ENCODE measurements at places on chromosomes 13 and 19.

- no peak for DNase-seq
Observed at GRCh38 chr19:49436381-49437017, 4.8 kb downstream of the SLC17A7 start.

DNA sequence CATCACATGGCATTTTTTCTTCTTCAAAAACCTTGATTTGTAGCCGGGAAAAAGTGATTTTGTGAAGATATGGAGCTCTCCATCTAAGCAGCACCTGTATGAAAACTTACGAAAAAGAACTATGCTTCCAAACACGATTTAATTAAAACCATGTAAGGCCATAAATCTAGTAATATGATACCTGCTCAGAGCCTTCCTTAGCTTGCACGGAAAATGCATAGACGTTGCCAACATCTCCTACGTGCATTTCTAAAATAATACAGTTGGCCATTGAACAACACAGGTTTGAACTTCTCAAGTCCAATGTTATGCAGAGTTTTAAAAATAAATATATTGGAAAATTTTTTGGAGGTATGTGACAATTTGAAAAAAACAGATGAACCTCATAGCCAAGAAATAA, 59.1 kb upstream of the RNF113B start:
- DNase-seq, result no peak

DNA sequence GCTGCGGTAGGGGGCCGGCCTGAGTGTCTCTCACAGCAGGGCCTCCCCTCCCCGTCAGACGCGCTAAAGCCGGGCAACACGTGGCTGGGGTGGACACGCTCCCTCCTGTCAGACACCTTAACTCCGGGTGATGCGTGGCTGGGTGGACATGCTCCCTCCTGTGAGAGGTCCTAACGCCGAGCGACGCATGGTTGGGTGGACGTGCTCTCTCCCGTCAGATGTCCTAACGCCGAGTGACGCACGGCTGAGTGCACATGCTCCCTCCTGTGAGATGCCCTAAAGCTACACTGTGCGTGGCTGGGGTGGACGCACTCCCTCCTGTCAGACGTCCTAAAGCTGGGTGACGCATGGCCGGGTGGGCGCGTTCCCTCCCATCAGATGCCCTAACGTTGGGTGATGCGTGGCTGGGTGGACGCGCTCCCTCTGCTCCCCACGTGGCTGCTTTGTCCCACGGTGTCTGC, 126.1 kb upstream of the MCF2L start:
- no peak for DNase-seq

DNA sequence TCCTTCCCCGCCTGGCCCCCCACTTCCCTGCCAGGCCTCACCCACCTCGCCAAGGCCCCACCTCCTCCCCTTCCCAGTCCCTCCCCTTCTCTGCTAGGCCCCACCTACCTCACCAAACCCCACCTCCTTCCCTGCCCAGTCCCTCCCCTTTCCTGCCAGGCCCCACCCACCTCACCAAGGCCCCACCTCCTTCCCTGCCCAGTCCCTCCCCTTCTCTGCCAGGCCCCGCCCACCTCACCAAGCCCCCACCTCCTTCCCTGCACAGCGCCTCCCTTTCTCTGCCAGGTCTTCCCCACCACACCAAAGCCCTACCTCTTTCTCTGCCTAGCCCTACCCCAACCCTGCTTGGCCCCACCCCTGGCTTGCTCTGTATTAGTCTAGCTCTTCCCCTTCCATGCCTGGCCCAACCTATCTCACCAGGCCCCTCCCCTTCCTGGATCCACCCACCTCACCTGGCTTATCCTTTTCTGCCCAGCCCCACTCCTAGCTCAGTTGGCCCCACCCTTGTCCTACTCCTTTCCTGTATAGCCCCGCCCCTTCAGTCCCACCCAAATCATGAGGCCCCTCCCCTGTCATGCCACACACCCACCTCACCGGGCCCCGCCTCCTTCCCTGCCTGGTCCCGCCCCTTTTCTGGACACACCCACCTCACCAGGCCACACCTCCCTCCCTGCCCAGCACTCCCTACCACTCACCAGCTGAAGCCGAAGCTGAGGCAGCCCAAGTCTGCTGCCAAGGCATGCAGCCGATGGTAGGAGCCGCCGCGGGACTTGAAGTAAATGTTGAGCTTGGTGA, 16.2 kb downstream of the CERS1 start:
- DNase-seq, result no peak

GRCh38 chr19:41872384-41872774, 4.7 kb upstream of the CD79A start:
- no peak for DNase-seq

- no peak for DNase-seq
Observed at GRCh38 chr19:20840371-20840770, 64.3 kb downstream of the ZNF66 start.

DNA sequence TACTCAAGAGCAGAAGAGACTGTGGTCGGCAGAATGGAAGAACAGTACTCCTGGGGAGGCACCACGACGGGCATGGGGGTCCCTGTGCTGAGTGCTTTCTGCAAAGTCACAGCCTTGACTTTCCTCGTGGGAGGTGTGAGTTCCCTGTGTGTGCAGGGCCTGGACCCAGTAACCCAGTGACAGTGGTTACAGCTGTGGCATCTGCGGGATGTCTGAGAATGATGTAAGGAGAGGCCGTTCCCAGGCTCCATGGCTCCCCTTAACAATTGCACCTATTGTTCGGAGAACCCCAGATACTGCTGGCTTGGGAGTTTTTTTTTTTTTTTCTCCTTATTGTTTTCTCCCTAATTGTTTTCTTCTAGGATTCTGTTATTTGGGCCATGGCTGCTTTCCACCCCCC, 5.1 kb upstream of the NANOS2 start:
- no peak for DNase-seq

DNA sequence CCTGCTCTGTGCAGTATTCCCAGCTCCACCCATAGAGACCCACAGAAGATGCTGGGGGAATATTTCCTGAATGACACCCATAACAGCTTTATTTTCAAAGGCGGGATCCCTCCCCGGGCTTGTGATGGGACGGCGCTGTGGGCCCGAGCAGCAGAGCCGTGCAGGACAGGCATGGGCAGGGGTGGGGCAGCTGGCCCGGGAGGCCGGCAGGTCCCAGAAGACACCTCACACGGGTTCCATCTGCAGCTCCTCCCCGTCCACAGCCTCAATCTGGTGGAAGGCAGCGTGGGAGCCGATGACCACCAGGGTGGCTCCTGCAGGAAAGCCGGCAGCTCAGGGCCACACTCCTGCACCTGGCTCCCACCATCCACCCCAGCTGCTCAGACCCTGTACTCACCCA, 2.5 kb downstream of the RABAC1 start:
- DNase-seq, result no peak

GRCh38 chr13:104773775-104774174, 1707.6 kb upstream of the SLC10A2 start:
- no peak for DNase-seq

DNA sequence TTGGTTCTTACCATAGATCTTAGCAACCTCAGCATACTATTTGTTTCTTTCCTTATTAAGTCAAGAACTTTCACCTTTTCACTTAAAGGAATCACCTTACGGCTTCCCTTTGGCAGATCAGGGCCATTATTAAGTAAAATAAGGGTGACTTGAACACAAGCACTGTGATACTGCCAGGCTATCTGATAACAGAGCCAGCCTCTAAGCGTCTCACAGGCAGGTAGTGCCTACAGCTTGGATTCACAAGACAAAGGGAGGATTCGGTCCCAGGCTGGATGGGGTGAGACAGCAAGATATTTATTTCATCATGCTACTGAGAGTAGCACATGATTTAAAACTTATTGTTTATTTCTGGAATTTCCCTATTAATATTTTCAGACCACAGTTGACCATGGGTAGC, 218.6 kb downstream of the FOXO1 start:
- DNase-seq, result no peak

GRCh38 chr13:27839809-27840467, 47.7 kb downstream of the GSX1 start:
- no peak for DNase-seq

- DNase-seq, result no peak
Observed at GRCh38 chr13:59702269-59702668, 461.5 kb downstream of the DIAPH3 start.

DNA sequence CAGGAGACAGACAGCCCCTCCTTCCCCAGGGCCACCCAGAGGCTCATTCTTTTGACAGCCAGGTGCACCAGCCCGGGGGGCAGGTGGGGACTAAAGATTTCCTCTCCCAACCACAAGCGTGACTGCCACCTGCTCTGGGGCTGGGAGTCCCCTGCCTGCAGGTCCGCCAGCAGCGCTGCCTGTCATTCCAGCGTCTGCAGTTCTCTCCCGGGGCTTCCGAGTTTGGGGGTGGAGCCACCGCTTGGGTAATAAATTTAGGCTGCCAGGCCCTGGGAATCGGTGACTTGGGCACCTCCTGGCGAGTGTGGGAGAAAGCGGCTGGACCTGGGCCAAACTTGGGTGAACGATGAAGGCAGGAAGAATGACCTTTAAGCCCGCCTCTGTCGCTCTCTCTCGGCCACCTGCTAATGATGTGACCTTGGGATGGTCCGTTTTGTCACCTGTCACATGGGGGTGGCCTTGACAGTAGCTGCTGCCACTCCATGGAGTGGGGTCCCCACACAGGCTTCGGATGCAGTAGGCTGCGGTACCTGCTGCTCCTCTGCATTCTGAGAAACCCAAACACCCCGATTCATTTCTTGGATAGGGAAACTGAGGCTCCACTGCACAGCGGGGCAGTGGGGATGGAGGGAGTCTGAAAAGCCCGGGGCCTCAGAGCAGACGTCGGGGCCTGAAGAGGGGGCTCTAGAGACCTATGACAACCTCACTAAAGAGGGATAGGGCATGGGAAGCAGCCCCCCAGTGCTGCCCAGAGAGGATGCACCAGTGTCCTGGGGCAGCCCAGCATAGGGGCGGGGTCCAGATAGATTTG, 12.8 kb downstream of the FUT6 start:
- no peak for DNase-seq

GRCh38 chr13:81773263-81773662, 1432.3 kb upstream of the SPRY2 start:
- DNase-seq, result no peak

- DNase-seq, result no peak
Observed at GRCh38 chr13:52010890-52011631, at the start of gene ATP7B. Gene ATP7B (minus strand): TSS chr13:52011450. CDS start chr13:52011337, 113 bp downstream.

- DNase-seq, result no peak
Observed at GRCh38 chr19:15666883-15667282, 6.0 kb upstream of the CYP4F12 start.

DNA sequence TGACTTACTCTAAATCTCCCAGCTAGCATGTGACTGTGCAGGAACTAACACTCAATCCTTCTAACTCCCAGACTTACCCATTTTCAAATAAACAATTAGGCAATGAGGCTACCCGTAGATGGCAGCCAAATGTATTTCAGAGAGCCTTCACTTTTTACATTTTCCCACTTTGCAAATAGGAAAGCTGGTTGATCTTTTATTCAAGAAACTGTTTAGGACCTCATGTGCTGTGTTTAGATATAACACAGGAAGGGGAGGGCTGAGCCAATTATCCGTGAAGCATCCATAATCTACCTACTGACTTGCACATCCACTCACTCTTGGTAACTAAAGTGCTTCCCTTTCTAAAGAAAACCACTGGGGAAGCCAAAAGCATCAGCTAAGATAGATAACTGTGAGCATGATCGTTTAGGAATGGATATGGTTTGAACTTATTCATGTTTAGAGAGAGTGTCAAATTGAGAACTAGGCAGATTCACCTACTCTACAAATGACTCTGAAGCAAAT, 33.4 kb downstream of the MBNL2 start:
- DNase-seq, result no peak

- no peak for DNase-seq
Observed at GRCh38 chr19:6501740-6502648, at the start of gene TUBB4A. Gene TUBB4A (minus strand): TSS chr19:6502309. CDS start chr19:6502212, 97 bp downstream.

- DNase-seq, result no peak
Observed at GRCh38 chr13:69947582-69947981, 160.0 kb upstream of the ATXN8OS start.

GRCh38 chr19:51157265-51157664, 15.2 kb downstream of the SIGLEC7 start:
- DNase-seq, result no peak

DNA sequence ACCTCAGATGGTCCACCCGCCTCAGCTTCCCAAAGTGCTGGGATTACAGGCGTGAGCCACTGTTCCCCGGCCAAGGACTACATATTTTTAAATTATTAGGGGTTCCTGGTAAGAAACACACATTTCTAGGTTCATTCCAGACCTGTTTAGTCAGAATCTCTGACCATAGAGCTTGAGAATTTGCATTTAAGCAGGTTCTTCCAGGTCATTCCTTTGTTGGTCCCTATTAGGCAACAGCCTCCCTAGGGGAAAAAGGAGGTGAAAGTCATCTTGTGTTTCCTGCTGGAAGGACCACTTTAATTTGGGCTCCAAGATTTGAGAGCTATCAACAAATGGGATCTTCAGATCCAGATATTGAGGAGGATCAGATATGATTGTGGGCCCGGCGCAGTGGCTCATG, 16.3 kb downstream of the S1PR2 start:
- DNase-seq, result no peak

DNA sequence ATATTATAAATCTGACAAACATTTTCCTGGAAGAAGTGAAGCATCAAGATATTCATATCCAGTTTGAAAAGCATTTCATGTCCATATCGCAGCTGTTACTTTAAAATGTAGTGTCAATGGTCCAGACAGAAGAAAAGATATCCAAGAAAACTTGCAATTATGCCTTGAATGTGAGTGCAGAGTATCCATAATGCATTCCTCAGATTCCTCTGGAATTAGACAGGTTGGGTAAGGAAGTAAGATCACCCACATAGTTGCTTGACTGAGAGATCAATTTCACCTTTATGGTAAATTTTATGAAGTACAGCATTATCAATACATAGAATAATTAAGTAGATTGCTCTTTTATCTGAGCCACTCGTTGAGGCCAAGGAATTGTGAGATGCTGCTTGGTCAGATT, 327.0 kb upstream of the SLITRK5 start:
- no peak for DNase-seq

DNA sequence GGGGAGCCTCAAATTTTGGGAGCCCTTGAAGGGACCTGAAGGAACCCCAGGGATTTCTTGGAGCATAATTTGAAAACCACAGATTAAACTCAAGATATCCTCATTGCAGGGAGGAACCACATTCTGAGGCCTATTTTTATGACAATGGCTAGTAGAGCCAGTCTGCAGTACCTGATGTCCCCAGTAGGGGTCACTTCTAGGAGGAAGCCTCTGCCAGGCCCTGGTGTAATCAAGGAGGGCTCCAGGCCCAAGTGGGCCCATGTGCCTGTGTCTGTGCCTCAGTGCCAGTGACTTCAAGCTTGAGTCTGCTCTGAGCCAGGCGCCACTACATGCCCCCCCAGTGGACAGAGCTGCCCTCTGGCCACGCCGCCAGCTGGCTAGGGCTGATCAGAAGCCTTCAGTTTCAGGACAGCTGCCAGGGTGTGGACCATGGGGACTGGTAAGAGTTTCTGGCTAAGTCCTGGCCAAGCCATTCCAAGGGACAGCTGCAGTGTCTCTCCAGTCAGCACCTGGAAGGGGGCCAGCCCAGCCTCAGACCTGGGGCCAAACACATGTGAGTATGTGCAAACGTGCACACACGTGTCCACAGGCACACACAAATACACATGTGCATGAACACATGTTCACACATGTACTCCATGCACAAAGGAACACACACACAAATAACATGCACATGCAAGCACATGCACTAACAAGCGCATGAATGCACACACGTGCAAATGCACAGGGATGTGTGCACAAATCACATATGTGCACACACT, 20.5 kb upstream of the SLC7A10 start:
- no peak for DNase-seq

GRCh38 chr13:109548374-109548773, 238.0 kb downstream of the IRS2 start:
- no peak for DNase-seq

- DNase-seq, result no peak
Observed at GRCh38 chr13:111209613-111210012, 94.5 kb downstream of the ARHGEF7 start.

Data from GM12864 (cell line).